Hepatic stellate cell (primary cell): ENCODE measurements at places on chromosomes 5 and 9.

DNA sequence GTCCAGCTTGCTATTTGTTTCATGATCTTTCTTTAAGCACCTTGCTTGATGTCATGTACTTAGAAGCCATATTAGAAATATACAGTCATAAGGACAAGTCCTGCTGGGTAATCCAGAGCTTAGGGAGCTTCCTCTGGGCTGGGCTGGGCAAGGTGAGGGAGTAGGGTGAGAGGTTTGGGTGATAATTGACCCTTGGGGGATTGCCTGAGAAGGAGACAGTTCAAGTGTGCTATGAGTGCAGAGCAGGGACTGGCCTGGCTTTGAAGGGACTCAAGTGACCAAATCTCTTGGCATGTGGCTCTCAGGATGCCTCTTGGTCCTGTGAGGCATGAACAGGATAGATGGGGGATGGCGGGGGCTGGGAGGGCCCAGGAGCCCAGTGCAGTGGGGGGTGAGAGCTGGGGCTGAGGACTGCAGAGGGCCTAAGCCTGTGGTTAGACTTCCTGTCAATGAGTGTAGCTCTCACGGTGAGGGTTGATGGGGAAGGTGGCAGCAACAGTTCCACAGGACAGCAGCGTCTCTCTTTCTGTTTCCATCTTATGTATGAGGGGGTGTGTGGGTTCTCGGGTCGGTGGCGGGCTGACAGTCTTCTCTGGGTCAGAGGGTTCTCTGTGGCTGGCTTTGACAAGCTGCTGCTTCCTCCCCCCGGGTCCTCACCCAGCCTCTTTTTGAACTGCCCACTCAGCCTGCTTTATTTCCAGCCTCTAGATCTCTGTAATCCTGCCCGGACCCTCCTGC, 53.5 kb downstream of the RGS3 start:
- DNase-seq: peak; percentile 40

GRCh38 chr9:105118636-105119035, 125.8 kb upstream of the SLC44A1 start:
- no peak for DNase-seq

DNA sequence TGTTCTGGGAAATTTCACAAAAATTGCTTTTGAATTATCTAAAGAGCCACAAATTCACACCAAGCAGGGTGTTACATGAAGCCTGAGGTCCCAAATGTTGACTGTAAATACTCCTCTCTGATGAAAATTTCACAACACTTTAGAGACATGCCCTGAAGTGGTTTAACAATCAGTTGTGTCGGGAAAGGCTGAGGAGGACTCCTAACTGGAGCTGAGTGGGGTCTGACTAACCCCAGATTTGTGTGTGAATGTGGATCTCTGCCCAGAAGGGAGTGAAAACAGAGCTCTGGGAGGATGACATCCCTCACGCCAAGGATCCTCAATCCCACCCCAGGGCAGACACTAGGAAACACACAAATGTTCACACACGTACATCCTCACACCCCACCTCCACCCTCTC, 31.1 kb upstream of the GRXCR2 start:
- no peak for DNase-seq

DNA sequence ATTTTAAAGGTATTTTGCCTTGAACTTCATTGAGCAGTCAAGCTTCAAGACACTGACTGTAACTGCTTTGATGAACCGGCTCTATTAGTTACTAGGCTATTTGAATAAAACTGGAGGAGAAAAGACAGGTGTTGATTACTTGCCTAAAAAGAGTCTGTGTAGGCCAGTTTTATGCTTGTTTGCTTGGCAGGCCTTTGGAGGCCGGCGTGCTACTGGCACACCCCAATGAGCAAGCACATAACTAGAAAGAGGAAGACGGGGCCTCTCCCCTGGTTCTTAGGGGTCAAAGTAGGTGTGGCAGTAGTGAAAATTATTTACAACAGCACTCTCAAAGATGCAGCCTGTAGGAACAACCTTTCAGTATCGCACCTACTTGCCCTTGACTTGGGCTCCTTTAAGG, 2.1 kb upstream of the ZFR start:
- DNase-seq: no peak

- DNase-seq: peak; percentile 29
Measured at GRCh38 chr9:101311758-101312420, 72.9 kb downstream of the BAAT start.

GRCh38 chr5:80864706-80865435, 95.3 kb upstream of the RASGRF2 start:
- no peak for DNase-seq

DNA sequence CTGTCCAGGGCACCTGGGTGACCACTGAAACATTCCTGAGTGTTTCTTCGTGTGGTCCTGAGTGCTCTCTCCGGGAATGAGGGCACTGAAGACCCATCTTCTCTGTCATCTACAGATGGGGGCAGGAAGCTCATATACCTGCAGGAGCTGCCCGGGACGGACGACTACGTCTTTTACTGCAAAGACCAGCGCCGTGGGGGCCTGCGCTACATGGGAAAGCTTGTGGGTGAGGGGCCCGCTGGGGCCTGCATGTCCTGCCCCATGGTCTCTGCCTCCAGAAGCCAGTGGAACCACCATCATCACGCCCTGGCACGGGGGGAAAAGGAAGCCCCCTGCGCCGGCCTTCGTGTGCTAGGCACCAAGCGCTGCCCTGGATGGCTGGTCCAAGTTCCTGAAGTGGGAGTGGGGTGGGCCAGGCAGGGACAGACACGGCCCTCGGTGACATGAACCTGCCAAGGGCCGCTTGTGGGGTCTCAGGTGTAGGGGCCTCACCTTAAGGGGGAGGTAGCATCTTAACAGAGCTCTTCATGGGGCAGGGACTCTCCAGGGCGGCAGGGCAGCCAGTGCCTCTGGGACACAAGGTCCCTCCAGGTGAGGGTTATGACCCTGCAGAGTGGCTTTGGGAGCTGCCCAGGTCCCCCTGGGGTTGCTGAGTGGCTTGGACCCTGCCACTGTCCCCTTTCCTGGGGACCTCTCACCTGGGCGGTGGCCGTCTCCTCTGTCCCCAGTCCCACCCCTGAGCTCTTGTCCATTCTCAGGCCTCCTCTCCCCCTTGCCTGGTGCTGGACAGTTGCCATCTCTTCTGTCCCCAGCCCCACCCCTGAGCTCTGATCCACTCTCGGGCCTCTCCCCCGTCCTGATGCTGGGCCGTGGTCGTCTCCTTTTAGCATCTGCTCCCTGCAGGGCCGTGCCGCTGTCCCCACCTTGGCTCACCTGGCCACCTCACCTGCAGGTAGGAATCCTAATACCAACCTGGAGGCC, 2.1 kb downstream of the OBP2A start:
- DNase-seq: no peak

DNA sequence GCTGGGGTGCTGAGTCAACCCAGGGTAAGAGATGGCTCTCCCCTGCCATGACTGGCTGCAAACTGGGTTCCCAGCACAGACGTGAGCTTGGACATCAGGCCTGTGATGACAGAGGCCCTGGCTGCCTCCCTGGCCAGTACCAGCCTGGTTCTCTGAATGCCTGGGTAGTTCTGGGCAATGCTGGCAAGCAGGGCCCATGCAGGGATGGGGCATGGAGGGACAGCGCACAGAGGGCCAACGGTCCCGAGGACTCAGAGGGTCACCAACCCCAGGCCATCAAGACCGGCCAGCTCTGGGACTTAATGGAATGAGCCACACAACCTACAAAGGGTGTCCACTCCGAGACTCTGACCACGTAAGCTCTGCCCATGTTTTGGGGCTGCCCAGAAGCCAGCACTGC, 241.4 kb downstream of the FSTL4 start:
- no peak for DNase-seq

DNA sequence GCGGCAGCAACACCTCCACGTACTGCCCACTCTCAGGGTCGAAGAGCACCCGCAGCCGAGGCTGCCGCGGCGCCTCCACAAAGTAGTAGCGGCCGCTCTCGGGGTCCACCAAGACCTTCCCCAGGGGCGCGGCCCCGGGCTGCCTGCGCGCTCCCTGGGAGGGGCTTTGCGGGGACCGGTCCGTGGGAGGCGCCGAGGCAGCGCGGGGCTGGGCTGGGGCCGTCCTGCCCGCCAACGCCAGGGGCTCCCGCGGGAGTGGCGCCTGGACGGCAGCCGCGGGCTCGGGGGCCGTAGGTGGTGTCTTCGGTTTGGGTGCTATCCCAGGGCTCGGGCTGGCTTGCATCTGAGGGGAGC, 2.6 kb upstream of the MZB1 start:
- DNase-seq: no peak

GRCh38 chr9:75063556-75064305, 24.2 kb downstream of the NMRK1 start:
- no peak for DNase-seq

GRCh38 chr5:135203019-135203418, 169.0 kb upstream of the PITX1 start:
- DNase-seq: no peak

- no peak for DNase-seq
Measured at GRCh38 chr5:177256296-177256695, 47.2 kb downstream of the RAB24 start.

DNA sequence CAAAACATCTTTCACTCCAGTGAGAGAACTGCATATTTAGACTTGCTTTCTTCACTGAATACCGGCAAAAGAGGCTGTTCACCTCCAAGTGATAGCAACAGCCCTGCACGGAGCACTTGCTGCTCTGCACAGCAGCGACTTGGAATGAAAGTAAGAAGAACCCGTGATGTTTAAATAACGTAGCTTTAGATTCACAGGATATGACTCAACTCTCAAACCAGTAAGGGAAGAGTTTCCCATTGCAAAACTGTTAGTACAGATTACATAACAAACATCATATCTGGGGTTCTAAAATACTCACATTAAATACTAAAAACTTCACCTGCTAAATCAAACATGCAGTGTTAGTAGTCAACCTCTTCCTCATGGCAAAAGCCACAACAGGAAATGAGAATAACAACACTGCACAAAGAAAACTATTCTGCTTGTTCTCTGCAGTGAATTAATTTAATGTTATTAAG, 203.4 kb downstream of the MCTP1 start:
- peak; percentile 22 for DNase-seq

- DNase-seq: peak; percentile 27
Measured at GRCh38 chr9:32672469-32672868, 37.0 kb upstream of the TAF1L start.

GRCh38 chr5:93926831-93927620, 185.6 kb upstream of the POU5F2 start:
- DNase-seq: no peak

DNA sequence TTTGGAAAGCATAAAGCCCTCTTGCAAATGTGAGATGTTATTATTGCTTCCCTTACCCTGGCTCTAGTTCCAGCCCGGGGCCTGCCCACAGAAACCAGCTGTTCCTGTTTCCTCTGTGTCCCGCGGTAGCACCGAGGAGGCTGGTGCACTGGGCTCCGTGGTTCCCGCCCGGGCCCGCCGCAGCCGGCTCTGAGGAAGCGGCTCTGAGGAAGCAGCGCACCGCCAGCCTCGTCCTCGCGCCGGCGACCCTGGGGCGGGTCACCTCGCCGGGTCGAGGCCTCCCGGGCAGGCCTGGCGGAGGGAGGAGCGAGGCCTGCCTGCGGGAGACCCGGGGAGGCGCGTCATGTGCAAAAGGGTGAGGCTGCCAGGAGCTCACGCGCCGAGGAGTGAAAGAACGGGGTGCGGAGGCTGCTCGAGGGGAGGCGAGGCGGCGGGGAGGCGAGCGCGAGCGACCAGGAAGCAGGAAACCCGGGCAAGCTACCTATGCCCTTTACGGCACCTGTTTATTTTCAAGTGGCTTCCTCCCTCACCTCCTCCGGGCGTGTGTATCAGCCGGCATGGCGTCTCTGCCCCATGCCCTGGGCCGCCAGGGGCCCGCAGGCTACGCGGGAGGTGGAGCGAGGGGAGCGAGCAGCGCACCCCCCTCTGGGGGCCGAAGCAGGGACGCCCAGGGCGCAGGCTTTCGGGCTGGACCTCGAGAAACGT, 61.3 kb upstream of the MEGF10 start:
- peak; percentile 22 for DNase-seq

GRCh38 chr9:75964427-75964826, 74.0 kb downstream of the PCSK5 start:
- no peak for DNase-seq
